ENCODE measurements at places on chromosomes 11 and 22.
A peak's percentile ranks its signal among the peaks of the same experiment; 100 is the strongest.

- no peak for DNase-seq
Measured at GRCh38 chr22:49332691-49333090, 495.0 kb downstream of the BRD1 start.

DNA sequence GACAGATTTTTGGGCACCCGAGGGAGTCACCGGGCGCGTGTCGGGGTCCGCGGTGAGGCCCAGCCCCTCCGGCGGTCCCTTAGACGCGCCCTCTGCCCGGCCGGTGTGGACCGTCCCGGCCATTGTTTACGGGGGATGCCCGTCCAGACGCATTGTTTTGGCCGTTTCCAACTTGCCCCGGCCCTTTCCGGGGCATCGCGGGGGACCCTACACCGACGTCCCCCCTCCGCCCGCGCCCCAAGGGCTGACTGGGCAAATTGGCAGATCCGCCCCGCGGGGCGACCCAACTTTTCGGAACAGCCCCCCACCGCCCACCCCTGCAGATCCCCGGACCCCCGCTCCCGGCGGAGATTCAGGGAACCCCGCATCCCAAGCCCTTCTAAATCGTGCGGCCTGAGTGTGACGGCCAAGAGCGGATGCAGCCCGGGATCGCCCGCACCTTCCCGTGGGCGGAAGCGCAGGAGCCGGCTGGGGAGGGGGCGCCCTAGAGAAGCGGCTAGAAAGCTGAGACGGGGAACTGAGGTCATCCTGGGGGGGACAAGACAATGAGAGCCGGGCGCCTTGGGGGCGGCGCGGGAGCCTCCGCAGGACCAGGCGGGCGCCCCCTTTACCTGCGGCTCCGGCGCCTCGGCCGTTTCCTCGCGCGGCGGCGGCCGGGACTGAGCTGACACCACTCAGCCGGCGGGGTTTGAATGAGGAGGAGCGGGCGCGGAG lies 17.1 kb upstream of the CCT8L2 start:
- DNase-seq, result no peak

DNA sequence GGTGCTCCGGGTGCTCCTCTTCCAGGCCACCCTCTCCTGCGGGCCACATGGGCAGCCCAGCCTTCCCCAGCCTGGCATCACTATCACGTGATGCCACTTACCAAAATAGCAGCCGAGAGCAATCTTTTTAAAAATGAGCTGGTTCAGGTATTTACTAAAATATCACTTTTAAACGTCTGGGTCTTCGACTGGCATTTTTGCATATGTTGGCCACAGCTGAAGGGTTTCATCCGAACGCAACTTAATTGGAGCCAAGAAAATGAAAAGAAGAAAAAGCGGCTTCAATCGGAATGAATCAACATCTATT lies 94.6 kb upstream of the ANO1 start:
- DNase-seq, result no peak

GRCh38 chr22:49760630-49761571 lies 66.8 kb downstream of the BRD1 start:
- no peak for DNase-seq

GRCh38 chr11:112280268-112281126 lies 19.8 kb upstream of the PLET1 start:
- DNase-seq, result peak; percentile 30

- peak; percentile 42 for DNase-seq
Measured at GRCh38 chr11:33829430-33830141, 55.3 kb upstream of the FBXO3 start.

GRCh38 chr11:72591785-72592502 lies 82.3 kb downstream of the PDE2A start:
- peak; percentile 21 for DNase-seq

DNA sequence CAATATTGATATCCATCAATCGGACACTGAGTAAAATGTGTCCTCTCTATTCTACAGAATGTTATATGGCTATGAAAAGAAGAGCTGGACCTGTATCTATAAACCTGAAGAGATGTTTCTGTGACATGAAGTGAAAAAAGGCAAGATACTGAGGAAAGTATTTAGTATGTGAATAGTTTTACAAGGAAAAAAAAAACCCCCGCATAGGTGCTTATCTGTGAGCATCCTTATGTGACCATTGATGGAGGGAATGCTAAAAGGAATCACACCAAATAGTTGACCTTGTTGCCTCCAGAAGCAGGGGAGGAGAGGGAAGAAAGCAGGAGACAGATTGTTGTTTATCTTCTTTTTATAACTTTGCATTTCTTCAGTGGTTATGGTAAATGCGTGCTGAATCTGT lies 661 bp upstream of the PRG2 start:
- DNase-seq, result no peak

DNA sequence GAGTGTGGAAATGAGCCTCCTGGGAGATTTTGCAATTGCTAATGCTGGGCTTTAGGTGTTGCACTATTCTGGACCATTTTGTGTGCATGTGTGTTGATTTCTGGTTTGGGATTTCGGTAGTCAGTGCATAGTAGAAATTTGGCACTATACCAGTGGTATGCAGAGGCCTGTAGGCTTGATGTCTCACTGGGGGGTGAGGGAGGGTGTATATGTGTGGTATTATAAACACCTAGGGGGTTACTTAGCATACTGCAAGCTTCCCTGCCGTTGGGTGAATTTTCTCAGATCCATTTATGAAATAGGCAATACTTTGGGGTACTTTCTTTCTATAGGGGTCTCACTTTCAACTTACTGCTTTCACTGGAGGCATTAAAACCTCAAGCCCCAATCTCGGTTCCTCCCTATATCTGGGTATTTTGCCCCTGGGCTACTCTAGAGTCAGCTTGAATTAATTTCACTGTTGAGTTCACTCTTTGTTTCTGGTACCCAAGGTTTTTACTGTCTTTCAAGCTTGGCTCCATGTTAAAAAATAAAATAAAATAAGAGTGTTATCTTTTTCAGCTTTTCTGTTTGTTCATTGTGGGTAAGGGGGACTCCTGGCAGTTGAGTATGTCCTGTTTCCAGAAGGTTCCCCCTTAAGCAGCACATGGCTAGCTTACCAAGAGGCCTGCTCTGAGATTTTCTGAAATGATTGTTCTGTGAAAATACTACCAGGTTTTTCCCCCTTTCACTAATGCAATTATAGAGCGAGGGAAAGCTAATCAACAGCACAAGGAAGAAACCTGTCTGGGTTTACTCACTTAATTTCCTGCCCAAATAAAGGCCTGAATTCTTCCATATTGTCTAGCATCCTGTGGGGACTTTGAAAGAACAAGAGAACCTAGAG lies 45.8 kb downstream of the PPFIBP2 start:
- no peak for DNase-seq

- no peak for DNase-seq
Measured at GRCh38 chr22:19519041-19519926, 4.9 kb downstream of the CLDN5 start.

Measured in stimulated activated CD8-positive, alpha-beta memory T cell treated with anti-CD3 and anti-CD28 coated beads, Interleukin-4, amount 100 ng/mL, for 24 hours (primary cell).